ENCODE measurements at places on chromosomes 6 and 20.

GRCh38 chr6:101208152-101208551 lies 185.4 kb upstream of the GRIK2 start:
- no peak for DNase-seq

- DNase-seq = no peak
Observed at GRCh38 chr6:83952830-83953229, 80.7 kb upstream of the MRAP2 start.

- DNase-seq = peak; percentile 98
Observed at GRCh38 chr6:37048851-37049757, 43.6 kb downstream of the FGD2 start.

DNA sequence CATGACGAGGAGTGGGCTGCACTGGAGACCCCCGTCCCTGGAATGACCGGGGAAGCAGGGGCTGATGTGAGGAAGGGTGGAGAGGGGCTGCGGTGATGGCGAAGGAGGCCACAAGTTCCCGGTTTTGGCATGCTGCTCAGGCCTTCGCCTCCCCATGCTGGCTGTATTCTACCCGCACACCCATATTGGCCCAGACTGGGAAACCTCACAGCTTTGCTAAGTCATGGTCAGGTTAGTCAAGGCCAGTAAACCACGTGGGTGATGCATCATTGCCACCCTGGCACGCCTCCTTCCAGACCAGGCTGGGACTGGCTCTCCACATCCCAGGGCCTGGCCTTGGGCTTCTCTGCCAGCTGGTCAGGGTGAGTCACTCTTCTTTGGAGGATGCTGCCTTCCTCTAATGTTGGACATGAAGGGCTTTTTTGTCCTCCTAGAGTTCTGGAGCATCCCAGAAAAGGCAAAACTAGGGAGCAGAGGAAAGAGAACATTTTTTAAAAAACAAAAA lies 53.8 kb downstream of the PCNA start:
- peak; percentile 97 for DNase-seq

DNA sequence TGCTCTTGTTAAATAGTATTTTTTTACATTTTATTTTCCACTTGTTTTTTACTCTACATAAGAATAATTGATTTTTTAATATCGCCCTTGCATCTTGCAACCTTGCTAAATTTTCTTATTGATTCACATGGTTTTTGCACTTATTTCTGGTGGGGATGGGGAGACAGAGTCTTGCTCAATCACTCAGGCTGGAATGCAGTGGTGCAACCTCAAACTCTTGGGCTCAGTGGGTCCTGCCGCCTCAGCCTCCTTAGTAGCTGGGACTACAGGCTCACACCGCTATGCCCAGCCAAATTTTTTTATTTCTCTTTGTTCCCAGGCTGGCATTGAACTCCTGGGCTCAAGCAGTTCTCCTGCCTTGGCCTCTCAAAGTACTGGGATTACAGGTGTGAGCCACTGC lies 30.3 kb downstream of the LIN28B start:
- DNase-seq = no peak

DNA sequence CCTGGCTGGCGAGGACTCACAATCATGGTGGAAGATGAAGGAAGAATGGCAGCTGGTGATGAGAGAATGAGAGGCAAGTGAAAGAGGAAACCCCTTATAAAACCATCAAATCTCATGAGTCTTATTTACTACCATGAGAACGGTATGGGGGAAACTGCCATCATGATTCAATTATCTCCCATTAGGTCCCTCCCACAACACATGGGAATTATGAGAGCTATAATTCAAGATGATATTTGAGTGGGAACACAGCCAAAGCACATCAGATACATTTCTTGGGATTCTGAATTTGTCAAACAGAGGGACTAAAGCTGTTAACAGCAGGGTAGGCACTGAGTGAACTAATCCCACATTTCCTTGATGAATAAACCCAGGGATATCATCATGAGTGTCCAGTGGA lies 116.2 kb upstream of the PLCB4 start:
- no peak for DNase-seq

DNA sequence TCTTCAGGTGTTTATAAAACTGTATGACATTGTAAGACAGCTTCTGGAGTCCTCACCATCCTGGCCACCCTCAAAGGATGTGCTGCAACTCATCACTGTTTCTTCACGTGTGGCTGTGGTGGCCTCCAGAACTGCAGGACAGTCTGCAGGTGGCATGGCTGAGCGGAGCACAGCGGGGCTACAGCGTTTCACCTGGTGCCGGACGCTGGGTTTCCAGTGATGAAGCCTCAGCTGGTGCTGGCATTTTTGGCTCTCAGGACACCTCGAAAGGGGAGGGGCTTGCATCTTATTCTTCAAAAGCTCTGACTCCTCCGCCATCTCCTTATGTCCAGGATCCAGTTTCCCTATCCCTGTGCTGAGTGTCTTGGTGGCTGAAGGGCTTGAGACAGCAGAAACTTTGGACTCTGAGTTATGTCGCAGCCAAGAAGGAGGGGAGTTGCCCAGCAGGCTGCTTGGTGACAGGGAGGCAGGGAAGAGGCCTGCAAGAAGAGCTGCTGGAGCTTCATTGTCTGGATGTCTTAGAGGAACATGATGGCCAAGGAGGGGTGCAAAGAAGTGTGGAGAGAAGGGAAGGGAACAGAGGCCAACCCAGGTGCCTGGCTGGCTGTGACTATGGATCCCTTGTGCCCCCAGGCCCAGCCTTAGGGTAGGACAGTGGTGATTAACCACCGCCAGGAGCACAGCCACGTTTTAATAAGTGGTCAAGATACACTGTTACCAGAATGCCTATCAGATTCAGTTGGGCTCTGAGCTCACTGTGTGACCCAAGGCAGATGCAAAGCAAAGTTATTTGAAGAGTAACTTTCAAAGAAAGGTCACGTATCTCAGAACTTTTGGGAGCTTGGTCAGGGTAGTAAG lies 58.7 kb downstream of the GTF2H5 start:
- no peak for DNase-seq

- DNase-seq = no peak
Observed at GRCh38 chr6:35831257-35832007, 26.3 kb downstream of the LHFPL5 start.

DNA sequence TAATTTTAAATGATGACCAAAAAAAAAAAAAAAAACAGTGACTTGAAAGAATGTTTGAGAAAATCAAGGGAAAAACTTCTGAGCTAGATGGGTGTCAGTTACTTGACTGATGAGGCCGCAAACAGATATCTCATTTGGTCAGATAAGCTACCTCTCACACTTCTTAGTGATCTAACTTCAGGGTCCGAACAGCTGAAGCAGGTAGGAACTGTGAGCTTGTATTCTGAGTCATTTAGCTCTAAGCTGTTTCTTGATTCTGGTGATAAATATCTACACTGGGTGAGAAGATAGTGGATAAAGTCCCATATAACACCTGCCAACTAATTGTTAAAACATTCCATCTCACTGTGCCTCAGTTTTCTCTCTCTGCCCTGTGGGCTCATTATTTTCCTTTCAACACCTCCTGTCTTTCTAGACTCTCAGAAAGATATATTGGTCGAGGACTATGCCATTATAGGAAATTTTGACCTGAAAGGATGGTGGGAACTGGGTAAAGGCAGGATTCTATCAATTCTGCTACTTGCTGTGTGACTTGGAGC lies 7.7 kb downstream of the KIF3B start:
- no peak for DNase-seq

DNA sequence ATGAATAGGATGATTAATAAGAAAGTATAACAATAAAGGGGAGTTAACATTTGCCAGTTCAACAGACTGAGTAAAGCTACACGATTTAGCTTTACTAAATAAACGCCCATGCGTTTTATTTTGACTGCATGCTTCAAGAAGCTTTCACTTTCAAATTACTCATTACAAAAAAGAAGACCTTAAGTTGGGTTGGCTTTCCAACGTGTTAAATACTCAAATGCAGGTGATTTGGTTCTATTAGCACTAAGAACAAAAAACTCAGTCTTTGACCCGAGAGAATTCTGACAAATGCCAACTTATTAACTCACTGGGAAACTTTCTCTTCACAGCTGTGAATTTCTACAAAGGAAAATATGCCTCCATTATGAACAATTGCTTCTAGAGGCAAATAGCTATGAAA lies 24.8 kb downstream of the RNF146 start:
- no peak for DNase-seq

DNA sequence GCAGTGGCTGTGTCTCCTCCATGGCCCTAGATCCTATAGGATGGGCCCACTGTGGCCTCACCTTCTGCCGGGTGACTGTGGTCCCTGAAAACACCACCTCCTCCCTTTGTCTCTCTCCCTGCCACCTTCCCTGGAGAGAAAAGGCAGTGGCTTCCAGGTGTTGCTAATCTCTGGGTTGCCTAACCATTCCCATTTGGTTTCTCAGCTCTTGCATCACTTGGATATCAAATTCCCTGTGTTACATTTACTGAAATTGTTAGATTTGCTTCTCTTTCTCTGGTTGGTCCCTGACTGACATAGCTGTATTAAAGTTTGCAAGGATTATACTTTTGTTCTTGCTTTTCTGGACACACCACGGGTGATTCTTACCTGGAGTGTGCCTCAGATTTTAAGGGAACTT lies 9.3 kb upstream of the ZFP64 start:
- DNase-seq = no peak

DNA sequence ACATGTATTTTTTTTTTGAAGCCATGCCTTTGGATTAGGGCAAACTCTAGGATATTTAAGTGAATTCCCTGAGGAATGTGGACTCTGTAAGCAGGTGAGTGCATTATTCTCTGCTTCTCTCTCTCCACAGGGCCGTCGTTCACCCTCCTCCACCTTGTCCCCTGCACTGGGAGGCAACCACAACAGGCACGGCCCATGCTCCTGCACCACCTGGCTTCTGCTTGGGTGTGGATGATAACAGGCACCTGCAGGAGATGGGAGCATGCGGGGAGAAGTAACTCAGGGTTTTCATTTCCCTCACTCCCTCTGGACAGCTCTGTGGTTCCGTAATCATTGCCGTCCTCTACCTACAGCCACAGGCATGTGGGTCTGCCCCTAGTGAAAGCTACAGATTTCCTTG lies 43.4 kb downstream of the HLA-C start:
- no peak for DNase-seq

GRCh38 chr6:136113736-136114173 lies 136.4 kb downstream of the MTFR2 start:
- peak; percentile 59 for DNase-seq

DNA sequence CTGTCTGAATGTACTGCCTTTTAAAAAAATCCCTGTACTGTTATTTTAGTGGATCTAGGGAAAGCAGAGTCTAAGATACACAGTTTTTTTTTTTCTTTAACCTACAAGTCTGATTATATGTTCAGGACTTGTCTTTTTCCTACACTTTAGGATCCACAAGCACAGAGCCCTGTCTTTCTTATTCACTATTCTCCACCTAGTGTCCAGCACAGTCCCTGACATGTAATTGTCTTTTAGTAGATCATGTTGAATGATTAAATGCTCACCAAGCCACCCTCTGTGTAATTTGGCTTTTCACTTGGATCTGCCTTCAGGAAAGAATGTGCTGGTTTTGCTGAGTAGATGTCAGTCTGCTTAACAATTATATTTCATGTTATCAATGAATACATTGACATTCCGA lies 35.8 kb upstream of the YWHAB start:
- no peak for DNase-seq

- no peak for DNase-seq
Observed at GRCh38 chr6:139706912-139707311, 332.5 kb upstream of the CITED2 start.

DNA sequence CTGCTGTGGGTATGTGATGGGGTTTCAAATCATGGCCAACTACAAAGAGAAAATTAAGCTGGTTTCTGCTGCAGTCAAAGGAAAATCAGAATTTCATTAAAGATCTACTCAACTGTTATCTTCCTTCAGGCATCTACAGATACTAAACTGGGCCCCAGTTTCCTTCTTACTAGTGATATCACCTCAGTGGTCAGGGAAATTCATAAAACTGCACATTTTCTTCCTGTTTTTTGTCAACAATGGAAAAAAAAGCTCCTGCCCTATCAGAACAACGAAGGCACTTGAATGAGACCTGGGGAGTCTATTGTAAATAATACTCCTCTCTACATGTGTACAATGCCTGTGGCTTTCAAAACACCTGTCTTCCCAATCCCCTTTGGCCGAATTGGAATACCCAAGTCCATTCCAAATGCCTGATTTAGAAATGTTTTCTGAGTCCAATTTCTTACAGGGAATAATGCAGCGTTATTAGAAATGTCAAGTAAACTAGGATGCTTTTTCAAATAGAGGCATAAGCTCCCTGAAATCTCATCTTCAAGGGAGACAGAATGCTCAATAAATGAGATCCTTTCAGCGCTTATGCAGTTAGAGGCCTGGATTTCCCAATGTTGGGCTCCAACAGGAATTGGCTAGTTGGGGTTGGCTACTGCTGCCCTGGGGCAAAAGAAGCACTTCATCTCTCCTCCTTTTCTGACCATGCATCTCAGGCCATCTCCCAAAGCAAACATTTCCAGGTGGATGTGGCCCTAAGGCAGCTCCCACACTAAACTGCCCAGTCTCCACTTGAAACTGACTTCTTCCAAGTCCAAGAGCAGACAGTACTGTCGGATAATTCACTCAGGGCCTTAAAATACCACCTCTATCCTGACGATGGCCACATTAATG lies 143.3 kb downstream of the NFATC2 start:
- peak; percentile 28 for DNase-seq

GRCh38 chr20:6055161-6055783 lies 1.4 kb upstream of the LRRN4 start:
- peak; percentile 25 for DNase-seq

GRCh38 chr6:75619230-75619899 lies 17.7 kb downstream of the SENP6 start:
- no peak for DNase-seq

GRCh38 chr20:208942-209566 lies 18.0 kb upstream of the DEFB129 start:
- peak; percentile 81 for DNase-seq

GRCh38 chr20:53752971-53753879 lies 159.6 kb upstream of the ZNF217 start:
- no peak for DNase-seq

DNA sequence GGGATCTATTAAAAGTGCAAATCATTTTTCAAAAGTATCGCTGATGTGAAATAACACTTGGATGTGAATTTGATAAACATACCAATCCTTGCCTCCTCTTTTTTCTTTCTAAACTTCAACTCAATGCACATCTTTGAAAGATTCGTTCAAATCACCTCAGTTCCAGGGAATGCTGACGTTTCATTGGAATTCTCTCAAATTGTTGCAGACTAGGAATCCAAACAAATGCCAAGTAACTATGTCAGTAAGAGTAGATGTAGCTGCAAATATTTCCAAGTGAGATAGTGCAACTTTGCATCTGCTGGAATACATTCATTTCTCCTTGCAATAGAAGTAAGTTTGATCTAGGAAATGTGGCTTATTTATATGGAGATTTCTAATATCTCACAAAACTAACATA lies 220.7 kb downstream of the FUT9 start:
- no peak for DNase-seq

DNA sequence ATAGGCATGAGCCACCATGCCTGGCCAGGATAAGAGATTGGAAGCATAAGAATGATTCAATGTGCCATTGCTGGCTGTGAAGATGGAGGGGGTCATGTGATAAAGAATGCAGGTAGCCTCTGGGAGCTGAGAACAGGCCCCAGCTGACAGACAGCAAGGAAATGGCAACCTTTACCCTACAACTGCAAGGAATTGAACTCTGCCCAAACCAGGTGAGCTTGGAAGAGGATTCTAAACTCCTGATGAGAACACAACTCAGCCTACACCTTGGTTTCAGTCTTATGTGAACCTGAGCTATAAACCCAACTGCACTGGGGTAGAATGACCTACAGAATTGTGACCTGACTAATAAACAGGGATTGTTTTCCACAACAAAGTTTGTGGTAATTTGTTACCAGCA lies 82.0 kb upstream of the AKIRIN2 start:
- no peak for DNase-seq

- DNase-seq = no peak
Observed at GRCh38 chr6:152204591-152204990, 397.1 kb downstream of the ESR1 start.
